Pericardium fibroblast (primary cell): ENCODE measurements at places on chromosomes 11 and 22. TPM values are rescaled to one million over a fixed set of nuclear protein-coding genes. Genes with fewer than 3 reads are reported as not detected.

The GNB1L gene
- 6.6 and 7.2 TPM in 2 replicates for total RNA-seq

The MOGAT2 gene
- total RNA-seq: not detected in 2 replicates

The SMDT1 gene
- total RNA-seq: 2.6 and 3.5 TPM in 2 replicates

The OR5D18 gene
- total RNA-seq: not detected in 2 replicates

The FHIP1B gene
- 12.1 and 13.3 TPM in 2 replicates for total RNA-seq
